Myometrial cell (primary cell): ENCODE measurements at places on chromosomes 4 and X. TPM values are rescaled to one million over a fixed set of nuclear protein-coding genes. Genes with fewer than 3 reads are reported as not detected.

Gene IL2RG
- total RNA-seq = not detected in 2 replicates

Gene ADD1
- total RNA-seq = 163 and 166 TPM in 2 replicates

Gene PCDH11X
- total RNA-seq = not detected in 2 replicates

Gene UGT2B15
- total RNA-seq = not detected in 2 replicates

Gene PRICKLE3
- 5.8 and 8.5 TPM in 2 replicates for total RNA-seq

Gene FRMD7
- total RNA-seq = not detected in 2 replicates

Gene EDNRA
- total RNA-seq = 0.71 and 0.86 TPM in 2 replicates

Gene SRPK3
- total RNA-seq = 0.35 TPM in 1 of 2 replicates, not detected in the other

Gene ADH1C
- not detected in 2 replicates for total RNA-seq

Gene MND1
- 12.7 and 15.4 TPM in 2 replicates for total RNA-seq

Gene ADH1B
- total RNA-seq = 0.29 and 1.2 TPM in 2 replicates

Gene TBC1D14
- total RNA-seq = 29.4 and 31.7 TPM in 2 replicates

Gene GABRG1
- not detected in 2 replicates for total RNA-seq

Gene HERC3
- total RNA-seq = 13.6 and 16.1 TPM in 2 replicates

Gene HSFX4
- not detected in 2 replicates for total RNA-seq

Gene POLN
- total RNA-seq = under 0.01 and 0.18 TPM in 2 replicates

Gene NUDT10
- 0.86 and 1.9 TPM in 2 replicates for total RNA-seq

Gene APLN
- total RNA-seq = not detected in 2 replicates

Gene NEIL3
- 7.5 and 8.2 TPM in 2 replicates for total RNA-seq

Gene CXorf66
- not detected in 2 replicates for total RNA-seq

Gene PAGE2B
- total RNA-seq = not detected in 2 replicates

Gene SHISA3
- 2.6 and 2.8 TPM in 2 replicates for total RNA-seq

Gene FAM47A
- not detected in 2 replicates for total RNA-seq

Gene SH3RF1
- 14.5 and 15.0 TPM in 2 replicates for total RNA-seq

Gene GLA
- total RNA-seq = 40.4 and 53.7 TPM in 2 replicates

Gene GAGE12F
- not detected in 2 replicates for total RNA-seq

Gene ERCC6L
- 2.6 and 3.5 TPM in 2 replicates for total RNA-seq

Gene ALAS2
- total RNA-seq = not detected in 2 replicates

Gene GLOD5
- not detected in 2 replicates for total RNA-seq

Gene CAPN6
- 0.18 TPM in 1 of 2 replicates, not detected in the other for total RNA-seq

Gene HMX1
- total RNA-seq = 0.58 TPM in 1 of 2 replicates, not detected in the other

Gene SCD5
- total RNA-seq = 1.1 and 4.0 TPM in 2 replicates

Gene POU4F2
- not detected in 2 replicates for total RNA-seq

Gene SLC10A4
- total RNA-seq = 0.35 TPM in 1 of 2 replicates, not detected in the other

Gene ADH6
- not detected in 2 replicates for total RNA-seq

Gene LRRC66
- 0.35 and 0.58 TPM in 2 replicates for total RNA-seq

Gene PRKG2
- total RNA-seq = 1.4 and 4.6 TPM in 2 replicates

Gene SPANXD
- total RNA-seq = not detected in 2 replicates

Gene ATP8A1
- 0.35 and 0.58 TPM in 2 replicates for total RNA-seq

Gene JAKMIP1
- total RNA-seq = not detected in 2 replicates

Gene VCX3B
- not detected in 2 replicates for total RNA-seq

Gene FGF16
- not detected in 2 replicates for total RNA-seq

Gene ITM2A
- not detected in 2 replicates for total RNA-seq

Gene SCRG1
- total RNA-seq = 0.29 TPM in 1 of 2 replicates, not detected in the other

Gene NDNF
- not detected in 2 replicates for total RNA-seq

Gene CCDC160
- not detected in 2 replicates for total RNA-seq

Gene MAGEA12
- total RNA-seq = not detected in 2 replicates

Gene ANXA5
- total RNA-seq = 804 and 838 TPM in 2 replicates
